B cell (primary cell): ENCODE measurements at places on chromosomes 3 and 15. TPM values are rescaled to one million over a fixed set of nuclear protein-coding genes. Genes with fewer than 3 reads are reported as not detected.

Gene FAM81A
- 3.8 and 3.9 TPM in 2 replicates for total RNA-seq

GRCh38 chr3:71504250-71505036 is 79.1 kb downstream of the FOXP1 start:
- H3K27me3 ChIP-seq = no peaks in the 10 kb centered on the region
- no peaks in the 10 kb centered on the region for H3K36me3 ChIP-seq
- no peak overlapping the region for H3K4me3 ChIP-seq
- DNase-seq = no peak
- no peak overlapping the region for H3K27ac ChIP-seq

Gene FILIP1L
- 0.24 and 0.32 TPM in 2 replicates for total RNA-seq

Gene KCNH8
- total RNA-seq = 4.0 and 4.3 TPM in 2 replicates

- H3K4me3 ChIP-seq = no peak overlapping the region
- peaks cover 38% of the 10 kb centered on the region for H3K36me3 ChIP-seq
- no peak overlapping the region for H3K27ac ChIP-seq
- DNase-seq = no peak
These were observed 32.0 kb downstream of the RUVBL1 start for GRCh38 chr3:128091586-128091985.

GRCh38 chr3:105529456-105529855 is 162.7 kb downstream of the ALCAM start:
- no peak for DNase-seq
- peaks cover 15% of the 10 kb centered on the region for H3K36me3 ChIP-seq
- H3K4me1 ChIP-seq = no peaks in the 10 kb centered on the region
- H3K4me3 ChIP-seq = no peak overlapping the region
- no peaks in the 10 kb centered on the region for H3K27me3 ChIP-seq
- no peak overlapping the region for H3K27ac ChIP-seq

- H3K27ac ChIP-seq = no peak overlapping the region
- H3K27me3 ChIP-seq = no peaks in the 10 kb centered on the region
- DNase-seq = no peak
- H3K36me3 ChIP-seq = no peaks in the 10 kb centered on the region
- no peak overlapping the region for H3K4me3 ChIP-seq
These were observed 93.4 kb downstream of the WDR76 start for GRCh38 chr15:43920254-43920600.

- no peak for DNase-seq
- H3K36me3 ChIP-seq = no peaks in the 10 kb centered on the region
- H3K27me3 ChIP-seq = no peaks in the 10 kb centered on the region
- H3K4me3 ChIP-seq = no peak overlapping the region
These were observed 10.8 kb upstream of the SEMA3B start for GRCh38 chr3:50258029-50258680.

DNA sequence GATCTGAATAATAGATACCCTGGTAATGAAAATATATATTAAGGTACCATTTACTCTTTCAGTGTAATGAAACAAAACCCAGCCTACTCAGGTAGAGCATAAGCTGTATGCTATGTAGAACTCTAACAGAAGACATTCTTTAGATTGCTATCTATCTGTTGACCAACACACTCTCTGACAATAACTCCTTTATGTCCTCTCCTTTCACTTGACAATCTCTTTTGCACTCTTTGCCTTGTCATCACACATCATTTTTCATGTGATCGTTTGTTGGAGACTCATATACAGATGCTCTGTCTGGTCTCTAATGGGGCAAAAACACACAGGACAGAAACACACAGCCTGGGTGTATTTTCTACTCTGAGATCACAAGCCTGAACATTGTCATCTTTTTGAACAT is 35.4 kb upstream of the SUCLG2 start:
- no peak for DNase-seq
- no peak overlapping the region for H3K27ac ChIP-seq
- H3K36me3 ChIP-seq = no peaks in the 10 kb centered on the region

Gene HRG
- total RNA-seq = not detected in 2 replicates

DNA sequence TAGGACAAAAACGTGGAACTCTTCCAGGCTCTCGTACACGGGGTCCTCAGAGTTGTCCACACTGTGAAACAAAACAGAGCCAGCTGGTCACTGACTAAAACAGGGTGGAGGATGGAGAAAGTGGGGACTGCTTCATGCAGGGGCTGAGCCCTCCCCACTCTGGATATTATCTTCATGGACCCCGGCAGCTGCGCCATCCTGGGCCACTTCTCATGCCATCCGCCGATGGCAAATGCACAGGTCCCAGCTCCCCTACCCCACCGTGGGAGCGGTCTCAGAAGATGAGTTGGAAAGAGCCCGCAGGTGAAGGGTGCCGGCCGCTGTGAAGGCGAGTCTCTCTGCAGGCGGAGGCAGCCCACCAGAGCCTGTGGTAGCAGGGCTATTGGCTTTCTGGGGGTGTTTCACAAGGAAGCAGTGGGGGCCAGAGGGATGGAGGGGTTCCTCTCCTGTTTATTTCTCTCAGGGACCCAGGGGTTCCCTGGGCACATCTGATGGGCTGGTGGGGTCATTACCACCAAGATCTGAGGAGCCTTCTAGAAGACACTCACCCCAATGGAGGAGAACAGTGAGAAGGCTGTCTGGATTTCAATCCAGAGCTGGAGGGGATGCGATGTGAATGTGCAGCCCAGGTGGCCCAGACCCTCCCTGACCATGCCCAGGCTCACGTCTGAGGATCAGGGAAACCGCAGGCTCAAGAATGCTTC is 177.3 kb downstream of the KLF13 start:
- no peaks in the 10 kb centered on the region for H3K36me3 ChIP-seq
- no peaks in the 10 kb centered on the region for H3K27me3 ChIP-seq
- H3K27ac ChIP-seq = no peak overlapping the region
- no peak for DNase-seq
- H3K4me3 ChIP-seq = no peak overlapping the region
- no peaks in the 10 kb centered on the region for H3K4me1 ChIP-seq

GRCh38 chr3:138005627-138006026 is 4.3 kb upstream of the CLDN18 start:
- no peaks in the 10 kb centered on the region for H3K4me1 ChIP-seq
- H3K36me3 ChIP-seq = no peaks in the 10 kb centered on the region
- H3K27me3 ChIP-seq = no peaks in the 10 kb centered on the region

- no peaks in the 10 kb centered on the region for H3K36me3 ChIP-seq
- no peaks in the 10 kb centered on the region for H3K27me3 ChIP-seq
- H3K4me3 ChIP-seq = no peak overlapping the region
- H3K27ac ChIP-seq = no peak overlapping the region
These were observed 5.8 kb upstream of the RARRES1 start for GRCh38 chr3:158737976-158738615.

Gene POLR2M
- total RNA-seq = 67.4 and 73.2 TPM in 2 replicates

Gene GASK1A
- total RNA-seq = 0.15 TPM in 1 of 2 replicates, not detected in the other

GRCh38 chr3:40597441-40597840 is 72.7 kb downstream of the ZNF621 start:
- no peaks in the 10 kb centered on the region for H3K36me3 ChIP-seq
- no peak overlapping the region for H3K27ac ChIP-seq
- H3K27me3 ChIP-seq = no peaks in the 10 kb centered on the region
- H3K4me3 ChIP-seq = no peak overlapping the region
- no peaks in the 10 kb centered on the region for H3K4me1 ChIP-seq
- no peak for DNase-seq

GRCh38 chr3:24220859-24221657 is 273.6 kb downstream of the THRB start:
- H3K27me3 ChIP-seq = no peaks in the 10 kb centered on the region
- peaks cover 9% of the 10 kb centered on the region for H3K4me1 ChIP-seq
- H3K36me3 ChIP-seq = no peaks in the 10 kb centered on the region

Gene RPN1
- 80.6 and 83.2 TPM in 2 replicates for total RNA-seq

Gene CAV3
- not detected in 2 replicates for total RNA-seq

DNA sequence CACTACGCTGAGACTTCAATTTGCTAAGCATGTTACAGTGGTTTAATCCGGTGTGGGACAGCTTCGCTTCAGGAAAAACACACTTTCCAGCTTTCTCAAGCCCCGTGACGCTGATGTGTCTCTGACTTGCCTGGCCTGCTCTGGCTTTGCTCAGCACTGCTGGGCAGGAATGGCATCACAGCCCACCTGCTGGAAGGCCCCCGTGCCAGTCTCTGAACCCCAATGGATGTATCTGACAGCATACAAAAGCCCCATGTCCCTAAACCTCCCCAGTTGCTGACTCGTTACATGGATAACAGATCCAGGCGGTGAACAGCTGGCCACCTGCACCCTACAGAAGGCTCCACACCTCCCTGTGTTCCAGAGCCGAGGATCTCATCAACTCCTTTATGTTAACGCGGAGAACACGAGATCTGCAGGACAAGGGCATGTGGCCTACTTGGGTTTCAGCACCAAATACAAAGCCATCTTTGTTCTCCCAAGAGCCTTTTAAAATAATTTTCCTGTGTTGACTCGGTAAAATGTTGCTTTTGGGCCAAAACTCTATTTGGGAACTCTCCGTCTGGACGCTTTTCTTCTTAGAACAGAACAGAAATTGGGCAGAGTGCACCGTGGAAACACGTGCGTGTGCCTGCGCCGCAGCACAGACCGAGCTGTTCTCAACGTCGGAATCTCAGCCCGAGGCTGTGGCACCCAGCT is 61.4 kb downstream of the ATP10A start:
- no peaks in the 10 kb centered on the region for H3K27me3 ChIP-seq
- no peak overlapping the region for H3K27ac ChIP-seq
- H3K4me3 ChIP-seq = no peak overlapping the region
- no peak for DNase-seq

Gene PROK2
- not detected in 2 replicates for total RNA-seq

DNA sequence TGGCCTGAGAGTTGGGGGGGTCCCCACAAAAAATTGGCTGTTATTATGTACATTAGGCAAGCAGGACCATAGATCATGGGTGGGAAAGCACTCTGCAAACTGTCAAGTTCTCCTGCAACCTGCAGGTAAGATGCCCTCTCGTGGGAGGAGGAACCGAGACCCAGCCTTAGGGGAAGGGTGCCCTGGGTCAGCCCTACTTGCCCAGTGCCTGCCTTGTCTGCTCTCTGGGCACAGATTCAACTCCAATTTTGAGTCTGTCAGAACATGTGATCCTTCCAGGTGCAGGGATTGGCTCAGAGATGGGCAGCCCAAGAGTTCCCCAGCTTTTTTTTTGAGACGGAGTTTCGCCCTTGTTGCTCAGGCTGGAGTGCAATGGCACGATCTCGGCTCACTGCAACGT is 99.2 kb downstream of the PLXNA1 start:
- H3K27ac ChIP-seq = no peak overlapping the region
- H3K36me3 ChIP-seq = no peaks in the 10 kb centered on the region
- DNase-seq = no peak
- H3K27me3 ChIP-seq = no peaks in the 10 kb centered on the region
- H3K4me3 ChIP-seq = no peak overlapping the region
- H3K4me1 ChIP-seq = no peaks in the 10 kb centered on the region

DNA sequence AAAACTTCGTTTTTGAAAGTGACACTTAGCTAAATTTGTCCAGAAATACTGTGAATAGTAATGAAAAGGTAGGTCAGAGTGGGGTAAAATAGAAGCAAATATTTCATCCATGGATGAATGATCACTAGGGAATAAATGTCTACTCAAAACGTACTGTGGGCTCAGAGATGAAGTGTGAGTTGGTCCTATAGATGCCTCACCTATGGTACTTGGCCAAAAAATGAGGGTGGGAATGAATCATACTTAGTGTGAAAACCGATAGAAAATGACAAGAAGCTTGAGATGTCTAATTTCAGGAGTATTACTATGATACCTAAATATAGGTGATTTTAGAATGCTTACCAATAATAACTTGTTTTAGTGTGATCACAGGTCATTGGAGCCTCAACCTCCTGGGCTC is 155.9 kb downstream of the GMNC start:
- no peaks in the 10 kb centered on the region for H3K36me3 ChIP-seq
- no peak overlapping the region for H3K4me3 ChIP-seq
- H3K4me1 ChIP-seq = no peaks in the 10 kb centered on the region
- H3K27ac ChIP-seq = no peak overlapping the region
- no peaks in the 10 kb centered on the region for H3K27me3 ChIP-seq

DNA sequence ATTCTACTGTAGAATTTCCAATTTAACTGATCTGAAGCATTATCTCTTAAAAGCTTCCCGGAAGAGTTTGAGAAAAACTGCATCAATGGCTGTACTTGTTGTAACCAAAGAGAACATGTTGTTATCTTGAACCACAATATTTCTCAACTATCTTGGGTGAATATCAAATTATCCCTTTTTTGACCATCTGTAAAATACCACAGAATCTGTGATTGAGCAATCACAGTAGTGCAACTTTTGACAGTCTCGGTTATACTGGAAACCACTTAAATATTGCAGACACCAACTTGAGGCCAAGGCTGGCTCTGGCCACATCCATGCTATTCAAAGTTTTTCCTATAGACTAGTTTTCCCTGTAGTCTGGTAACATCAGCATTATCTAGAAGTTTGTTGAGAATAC is 842.8 kb upstream of the EPHA6 start:
- no peaks in the 10 kb centered on the region for H3K36me3 ChIP-seq
- H3K27ac ChIP-seq = no peak overlapping the region
- no peaks in the 10 kb centered on the region for H3K27me3 ChIP-seq
- DNase-seq = no peak
- no peaks in the 10 kb centered on the region for H3K4me1 ChIP-seq
- no peak overlapping the region for H3K4me3 ChIP-seq

DNA sequence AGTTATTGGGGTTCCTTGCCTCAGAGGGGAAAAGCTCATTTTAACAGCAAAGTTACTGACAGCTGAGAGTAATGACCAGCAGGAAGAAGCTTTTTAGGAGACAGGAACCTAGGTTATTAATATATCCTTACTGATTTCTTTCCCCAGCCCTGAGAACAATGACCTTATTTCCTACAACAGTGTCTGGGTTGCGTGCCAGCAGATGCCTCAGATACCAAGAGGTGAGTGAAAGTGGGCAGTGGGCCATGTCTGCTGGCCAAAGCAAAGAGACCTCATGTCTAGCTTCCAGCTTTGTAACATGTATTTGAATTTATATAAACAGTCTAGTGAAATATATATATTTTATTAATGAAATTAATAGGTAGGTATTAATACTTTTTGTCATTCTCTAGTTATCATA is 5.0 kb downstream of the CCNDBP1 start:
- no peak overlapping the region for H3K4me3 ChIP-seq
- peaks cover 68% of the 10 kb centered on the region for H3K36me3 ChIP-seq
- no peak for DNase-seq
- H3K27me3 ChIP-seq = no peaks in the 10 kb centered on the region

DNA sequence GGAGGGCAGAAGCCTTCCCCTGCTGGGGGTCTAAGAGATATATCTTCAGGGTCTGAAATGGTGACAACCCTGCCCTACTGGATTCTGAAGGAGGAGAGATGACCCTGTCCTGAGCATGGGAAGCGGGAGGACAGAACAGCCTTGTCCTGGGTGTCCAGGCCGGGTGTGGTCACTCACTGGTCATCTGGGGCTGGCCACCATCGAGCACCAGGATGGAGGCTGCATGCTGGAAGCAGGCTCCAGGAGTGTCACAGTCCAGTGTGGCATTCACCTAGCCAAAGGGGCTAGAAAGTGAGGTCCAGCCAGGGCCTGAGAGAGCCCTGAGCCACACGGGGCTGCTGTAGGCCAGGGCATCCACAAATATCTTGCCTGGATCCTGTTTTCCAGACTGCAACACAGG is 5.2 kb downstream of the CDHR4 start:
- no peaks in the 10 kb centered on the region for H3K27me3 ChIP-seq
- no peak overlapping the region for H3K27ac ChIP-seq
- no peaks in the 10 kb centered on the region for H3K4me1 ChIP-seq

DNA sequence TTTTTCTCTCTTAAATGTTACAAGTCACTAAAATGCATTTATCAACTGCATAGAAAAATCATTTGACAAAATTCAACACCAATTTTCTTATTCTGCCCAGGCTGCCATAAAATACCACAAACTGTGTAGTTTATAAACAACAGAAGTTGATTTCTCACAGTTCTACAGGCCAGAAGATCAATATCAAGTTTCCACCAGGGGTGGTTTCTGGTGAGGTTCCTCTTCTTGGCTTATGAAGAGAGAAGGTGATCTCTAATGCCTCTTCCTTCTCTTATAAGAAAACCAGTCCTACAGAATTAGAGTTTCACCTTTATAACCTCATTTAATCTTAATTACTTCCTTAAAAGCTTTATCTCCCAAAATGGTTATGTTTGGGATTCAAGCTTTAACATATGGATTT is 10.9 kb upstream of the CD200R1L start:
- H3K36me3 ChIP-seq = no peaks in the 10 kb centered on the region
- no peaks in the 10 kb centered on the region for H3K27me3 ChIP-seq
- no peak overlapping the region for H3K27ac ChIP-seq
- H3K4me1 ChIP-seq = peaks cover 25% of the 10 kb centered on the region
